ENCODE measurements at places on chromosomes 2 and 18. TPM values are rescaled to one million over a fixed set of nuclear protein-coding genes. Genes with fewer than 3 reads are reported as not detected.

GRCh38 chr2:202221873-202222272 lies 16.5 kb downstream of the SUMO1 start:
- DNase-seq: no peak
- no peak overlapping the region for H3K27ac ChIP-seq
- H3K27me3 ChIP-seq: no peaks in the 10 kb centered on the region
- H3K4me1 ChIP-seq: no peaks in the 10 kb centered on the region

Gene BCS1L
- 49.0 TPM for total RNA-seq

Gene PRSS56
- not detected for total RNA-seq

DNA sequence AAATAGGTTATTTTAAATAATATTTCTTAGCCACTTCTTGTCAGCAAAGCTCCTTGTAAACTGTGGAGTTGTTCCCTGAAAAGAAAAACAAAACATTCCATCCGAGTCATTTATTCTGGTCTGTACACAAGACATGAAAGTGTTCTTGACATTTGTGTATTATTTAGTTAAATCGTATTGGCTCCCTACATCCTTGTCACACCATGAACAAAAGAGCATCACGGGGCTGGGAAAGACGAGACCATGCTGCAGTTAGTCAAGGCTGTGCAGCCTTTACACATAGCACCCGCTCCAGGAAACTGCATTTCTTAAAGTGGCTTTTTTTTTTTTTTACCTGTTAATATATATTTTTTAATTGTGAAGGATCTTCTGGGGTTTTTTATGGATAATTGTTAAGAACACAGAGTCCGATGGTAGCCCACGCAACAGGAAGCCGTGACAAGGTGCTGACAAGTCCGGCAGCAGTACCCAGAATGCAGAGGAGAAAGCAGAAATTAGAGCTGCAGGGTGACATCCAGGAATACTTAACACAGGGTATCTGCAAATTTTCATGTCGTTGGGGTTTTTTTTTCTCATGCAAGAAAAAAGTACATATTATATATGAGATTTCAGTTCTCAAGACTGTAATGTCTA lies 588.4 kb downstream of the ARHGAP15 start:
- H3K4me1 ChIP-seq: no peaks in the 10 kb centered on the region
- H3K36me3 ChIP-seq: no peaks in the 10 kb centered on the region
- no peak overlapping the region for H3K4me3 ChIP-seq
- H3K27me3 ChIP-seq: no peaks in the 10 kb centered on the region

- no peak for DNase-seq
- H3K36me3 ChIP-seq: no peaks in the 10 kb centered on the region
- H3K27me3 ChIP-seq: no peaks in the 10 kb centered on the region
- H3K4me3 ChIP-seq: no peak overlapping the region
Observed at GRCh38 chr18:3236470-3236869, 11.1 kb upstream of the MYL12A start.

GRCh38 chr2:877747-878146 lies 72.9 kb upstream of the SNTG2 start:
- H3K4me1 ChIP-seq: peaks cover 8% of the 10 kb centered on the region
- no peaks in the 10 kb centered on the region for H3K27me3 ChIP-seq
- H3K36me3 ChIP-seq: no peaks in the 10 kb centered on the region

DNA sequence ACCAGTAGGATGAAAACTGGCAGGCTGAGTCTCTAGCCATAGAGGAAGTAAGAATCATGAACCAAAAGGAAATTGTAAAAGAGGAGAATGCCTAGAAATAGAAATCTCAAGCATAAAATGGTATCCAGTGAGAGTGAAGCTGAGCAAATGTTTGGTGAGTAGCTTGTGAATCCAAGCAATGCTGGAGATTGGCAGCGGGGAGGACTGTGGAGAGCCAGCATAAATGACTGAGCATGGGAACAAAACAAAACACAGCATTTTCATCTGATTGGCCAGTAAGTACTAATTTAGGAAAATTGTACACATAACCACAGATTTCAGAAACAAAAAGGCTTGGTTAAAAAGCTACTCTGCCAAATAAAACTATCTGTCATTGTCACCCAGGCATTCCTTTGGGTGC lies 390.0 kb downstream of the STK39 start:
- H3K4me1 ChIP-seq: no peaks in the 10 kb centered on the region
- no peak for DNase-seq

DNA sequence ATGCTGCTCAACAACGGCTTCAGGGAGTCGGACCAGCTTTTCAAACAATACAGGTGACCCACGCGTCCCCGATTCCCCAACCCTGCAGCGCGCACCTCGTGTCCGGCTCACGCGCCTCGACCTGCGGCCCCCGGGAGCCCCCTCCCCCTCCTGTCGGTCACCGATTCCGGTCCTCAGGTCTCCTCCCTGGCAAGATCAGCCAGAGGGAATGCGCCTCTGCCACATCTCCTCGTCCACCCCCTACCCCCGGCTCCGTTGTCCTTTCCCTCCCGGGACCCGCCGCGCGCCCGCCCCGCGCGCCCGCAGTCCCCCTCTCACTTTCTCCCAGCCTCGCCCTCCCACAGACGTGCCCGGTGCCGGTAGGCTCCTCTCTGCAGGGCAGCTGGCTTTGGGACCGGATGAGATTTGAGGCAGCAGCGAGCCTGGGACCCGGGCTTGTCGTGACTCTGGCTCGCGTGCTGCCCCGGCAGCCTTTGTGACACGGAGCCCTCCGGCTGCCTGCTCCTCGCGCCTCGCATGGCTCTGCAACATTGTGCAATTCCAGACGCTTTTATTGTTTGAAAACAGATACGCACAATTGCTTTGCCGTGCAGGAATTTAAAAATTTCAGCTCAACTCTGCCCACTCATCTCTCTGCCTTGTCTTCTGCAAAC lies 558 bp downstream of the TTC39C start:
- peak overlapping the region; percentile 88 for H3K4me3 ChIP-seq
- H3K4me1 ChIP-seq: peaks cover 60% of the 10 kb centered on the region
- no peaks in the 10 kb centered on the region for H3K36me3 ChIP-seq
- H3K27ac ChIP-seq: peak overlapping the region; percentile 86
- H3K27me3 ChIP-seq: no peaks in the 10 kb centered on the region
- DNase-seq: no peak

Measured in GM12878 (cell line).